DMS153 (cell line): ENCODE measurements at places on chromosomes 11 and 22.

DNA sequence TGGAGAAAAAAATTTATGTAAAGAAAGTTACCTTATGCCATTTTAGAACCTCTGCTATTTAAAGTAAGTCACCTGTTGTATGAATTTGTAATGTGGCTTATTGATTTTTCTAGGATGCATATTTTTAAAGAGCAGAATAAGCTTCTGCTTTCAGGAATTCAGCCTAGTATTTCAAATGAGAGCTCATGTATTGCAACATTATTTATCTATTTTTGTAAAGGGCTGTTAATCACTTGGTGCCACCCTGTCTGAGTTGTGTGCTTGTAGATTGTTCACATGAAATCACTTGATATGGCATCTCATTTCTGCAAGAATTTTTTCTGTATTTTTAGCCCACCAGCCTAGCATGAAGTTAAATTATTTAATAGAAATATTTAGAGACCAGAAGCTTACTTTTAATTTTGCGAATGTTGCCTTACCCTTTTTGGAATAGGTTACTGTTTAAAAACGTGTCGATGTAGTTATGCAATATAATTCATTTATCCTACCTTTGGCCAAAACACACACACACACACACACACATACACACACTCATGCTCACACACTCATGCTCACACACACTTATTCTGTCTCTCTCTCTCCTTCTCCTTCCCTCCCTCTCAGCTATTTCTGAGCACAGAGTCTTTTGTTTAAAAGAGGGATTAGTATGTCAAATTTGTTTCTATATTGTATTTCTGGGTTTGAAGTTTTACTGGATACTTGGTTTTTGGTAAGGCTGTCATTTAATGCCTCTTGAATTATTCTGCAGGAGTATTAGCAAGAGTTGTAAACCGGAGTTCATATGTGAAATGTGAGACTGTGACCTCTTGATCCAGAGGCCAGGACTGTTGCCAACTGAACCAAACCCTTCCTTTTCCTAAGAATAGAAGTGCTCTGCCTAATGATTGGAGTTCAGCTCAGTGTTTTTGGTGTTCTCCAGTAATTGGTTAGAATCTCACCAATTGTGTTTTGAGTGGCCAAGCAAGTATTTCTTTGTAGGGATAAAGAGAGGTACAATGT is 34.4 kb downstream of the YAP1 start:
- no peak for DNase-seq

GRCh38 chr11:130647371-130647770 is 198.9 kb downstream of the ADAMTS15 start:
- no peak for DNase-seq

DNA sequence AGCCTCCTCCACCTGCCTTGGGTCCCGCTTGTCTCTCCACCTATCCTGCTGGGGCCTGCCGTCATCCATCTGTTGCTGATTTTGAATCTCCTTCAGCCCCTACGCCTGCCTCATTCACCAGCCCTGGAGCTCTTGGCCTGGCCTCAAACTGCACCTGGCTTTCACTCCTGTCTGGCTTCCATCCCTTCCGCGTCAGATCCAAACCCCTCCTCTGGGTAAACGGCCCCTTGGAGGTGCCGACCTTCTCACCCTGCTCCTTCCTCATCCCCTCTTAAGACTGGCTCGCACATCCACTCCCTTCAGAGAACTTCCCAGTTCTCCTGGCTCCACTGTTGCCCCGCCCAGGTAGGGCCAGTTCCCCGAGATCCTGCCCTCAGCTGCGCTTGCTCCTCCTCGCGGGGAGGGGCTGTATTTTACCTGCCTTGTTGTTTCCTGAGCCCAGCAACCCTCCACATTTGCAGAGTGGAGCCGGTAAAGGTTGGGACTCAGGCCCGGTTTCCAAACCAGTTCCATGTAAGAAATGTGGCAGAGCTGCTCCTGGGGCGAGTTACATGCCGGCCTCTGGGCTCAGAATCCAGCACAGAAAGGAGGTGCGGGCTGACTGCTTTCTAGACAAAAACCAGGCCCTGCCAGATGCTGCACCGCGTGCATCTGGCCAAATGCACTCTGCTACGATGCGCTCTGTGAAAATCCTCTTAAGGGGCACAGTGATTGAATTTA is 13.9 kb upstream of the SHANK2 start:
- DNase-seq, result no peak

- no peak for DNase-seq
These were observed 33.1 kb downstream of the SLCO2B1 start for GRCh38 chr11:75184051-75184450.

DNA sequence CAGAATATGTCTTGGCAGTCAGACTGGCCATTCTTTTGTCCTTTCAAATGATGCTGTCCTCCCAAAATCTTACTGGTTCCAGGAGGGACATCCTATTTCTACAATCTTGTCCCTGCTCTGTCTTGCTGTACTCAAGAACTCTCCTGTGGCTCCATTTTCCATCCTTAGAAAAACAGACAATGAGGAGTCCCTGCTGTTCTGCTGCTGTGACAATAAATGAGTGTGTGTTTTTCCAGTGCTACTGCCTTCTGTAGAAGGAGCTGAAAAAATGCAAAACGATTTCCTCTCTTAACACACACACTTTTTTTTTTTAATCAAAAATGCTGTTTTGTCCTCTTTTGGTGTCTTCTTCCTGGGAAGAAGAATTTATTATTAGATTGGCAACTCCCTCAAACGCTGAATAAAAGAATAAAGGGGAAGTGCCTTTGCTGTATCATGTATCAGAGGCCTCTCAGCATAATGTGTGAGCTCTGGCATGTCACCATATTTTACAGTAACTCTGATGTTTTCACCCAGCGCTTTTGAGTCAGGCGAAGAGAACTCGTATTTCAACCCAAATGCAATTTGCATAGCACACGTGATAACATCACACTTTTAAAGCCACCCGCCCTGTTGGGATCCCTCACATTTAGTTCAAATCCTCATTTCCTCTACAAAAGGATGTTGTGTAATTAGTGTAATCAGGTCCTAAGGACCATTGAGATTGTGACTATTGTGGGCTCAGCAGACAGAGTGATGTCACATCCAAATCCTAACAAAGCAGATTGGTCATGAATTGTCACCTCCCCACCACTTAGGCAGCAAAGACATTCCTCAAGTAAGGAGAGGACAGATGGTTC is 496.0 kb upstream of the LARGE1 start:
- DNase-seq, result peak; percentile 28

DNA sequence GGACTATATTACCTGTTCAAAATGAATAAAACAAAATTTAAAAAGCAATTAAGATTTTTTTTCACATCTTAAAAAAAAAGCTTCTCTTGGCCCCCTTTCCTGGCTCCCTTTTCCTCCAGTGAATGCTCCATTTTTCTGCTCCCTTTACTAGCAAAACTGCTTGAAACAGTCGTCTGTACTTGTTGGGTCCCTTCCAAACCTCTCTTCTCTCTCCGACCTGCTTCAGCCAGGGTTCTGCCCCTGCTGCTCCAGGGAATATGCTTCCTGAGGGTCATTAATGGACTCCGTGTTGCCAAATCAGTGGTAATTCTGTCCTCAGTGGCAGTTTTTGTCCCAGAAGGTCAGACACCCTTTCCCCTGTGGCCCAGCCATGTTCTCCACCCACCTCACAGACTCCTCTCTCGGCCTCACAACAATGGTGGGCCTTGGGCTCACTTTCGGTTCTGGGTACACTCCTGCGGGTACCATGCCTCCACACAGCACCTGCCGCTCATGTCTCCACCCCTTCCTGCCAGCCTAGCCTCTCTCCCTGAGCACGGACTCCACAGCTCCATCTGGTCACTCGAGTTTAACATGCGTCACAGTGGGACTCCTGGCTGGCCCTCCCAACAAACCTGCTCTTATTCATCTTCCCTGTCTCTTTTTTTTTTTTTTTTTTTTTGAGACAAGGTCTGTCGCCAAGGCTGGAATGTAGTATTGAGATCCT is 7.8 kb upstream of the POLR3H start:
- no peak for DNase-seq

DNA sequence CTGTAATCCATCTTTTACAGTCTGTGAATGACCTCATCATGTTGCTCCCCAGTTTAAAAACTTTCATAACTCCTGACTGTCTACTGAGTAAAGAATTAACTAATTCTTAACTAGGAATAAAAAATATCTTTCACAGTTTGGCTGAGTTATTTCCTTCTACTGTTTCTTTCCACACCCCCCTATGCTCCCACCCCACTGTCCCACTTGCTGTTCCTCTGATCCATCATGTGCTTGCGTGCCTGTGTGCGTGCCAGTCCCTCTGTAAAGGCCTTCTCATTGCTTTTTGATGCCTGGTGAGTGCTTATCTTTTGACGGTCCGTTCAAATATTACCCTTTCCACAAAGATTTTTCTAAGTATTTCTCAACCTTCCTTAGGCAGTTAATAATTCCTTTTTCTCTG is 55.6 kb downstream of the ATG16L2 start:
- DNase-seq, result no peak

- DNase-seq, result no peak
These were observed 29.9 kb downstream of the MPPED1 start for GRCh38 chr22:43441751-43442150.

- no peak for DNase-seq
These were observed 7.9 kb upstream of the CTSC start for GRCh38 chr11:88345408-88345807.

DNA sequence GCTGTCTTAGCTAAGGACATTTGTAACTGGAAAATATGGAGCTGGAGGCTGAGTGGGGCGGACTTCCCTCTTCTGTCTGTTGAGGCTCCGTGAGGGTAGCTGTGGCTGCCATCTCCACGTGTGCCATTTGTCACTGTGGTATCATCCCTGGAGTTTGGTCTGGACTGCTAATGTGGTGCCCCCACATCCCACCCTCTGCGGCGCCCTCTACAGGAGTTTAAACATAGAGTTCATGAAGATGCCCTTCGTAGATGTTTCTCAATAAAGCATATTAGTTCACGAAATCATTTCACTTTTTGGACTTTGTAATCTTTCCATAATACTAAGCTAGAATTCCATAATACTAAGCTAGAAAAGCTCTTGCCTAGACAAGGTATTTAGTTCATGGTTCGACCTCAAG is 52.4 kb downstream of the TECTA start:
- no peak for DNase-seq

DNA sequence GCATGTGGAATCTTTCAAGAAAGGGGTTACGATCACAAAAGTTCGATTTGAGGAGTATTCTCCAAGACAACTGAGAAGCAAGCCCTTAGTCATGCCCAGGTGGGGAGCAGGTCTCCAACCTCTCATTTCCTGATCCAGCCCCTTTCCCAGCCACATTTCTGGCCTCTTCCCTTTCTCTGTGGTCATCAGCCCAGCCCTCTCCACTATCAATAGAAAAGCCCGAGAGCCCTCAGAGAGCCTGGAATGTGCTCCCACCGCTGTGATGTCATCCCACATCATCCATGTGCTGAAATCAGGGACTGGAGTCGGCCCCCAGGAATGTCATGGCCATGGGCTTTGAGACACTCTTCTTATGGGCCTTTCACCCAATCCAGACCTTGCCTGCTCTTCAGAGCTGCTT is 62.6 kb downstream of the KCNJ1 start:
- no peak for DNase-seq

DNA sequence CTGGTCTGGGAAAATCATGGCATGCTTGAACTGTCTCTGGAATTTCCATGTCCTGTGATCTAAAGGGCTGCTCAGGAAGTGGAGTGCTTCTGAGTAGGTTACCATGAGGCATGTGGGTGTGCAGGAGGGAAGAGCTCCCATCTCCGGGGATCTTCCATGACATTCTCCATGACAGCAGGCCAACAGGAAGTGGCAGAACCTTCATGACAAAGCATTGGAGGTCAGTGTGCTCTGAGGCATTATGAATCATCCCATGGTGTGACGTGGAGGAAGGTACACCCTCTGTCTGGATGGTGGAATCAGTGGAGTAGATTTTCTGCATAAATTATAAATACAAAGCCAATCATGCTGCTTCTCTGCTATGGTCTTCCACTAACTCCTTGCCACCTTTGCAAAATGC is 139.6 kb upstream of the E2F8 start:
- peak; percentile 25 for DNase-seq

- no peak for DNase-seq
These were observed 285.9 kb downstream of the BRD1 start for GRCh38 chr22:49541693-49542230.

DNA sequence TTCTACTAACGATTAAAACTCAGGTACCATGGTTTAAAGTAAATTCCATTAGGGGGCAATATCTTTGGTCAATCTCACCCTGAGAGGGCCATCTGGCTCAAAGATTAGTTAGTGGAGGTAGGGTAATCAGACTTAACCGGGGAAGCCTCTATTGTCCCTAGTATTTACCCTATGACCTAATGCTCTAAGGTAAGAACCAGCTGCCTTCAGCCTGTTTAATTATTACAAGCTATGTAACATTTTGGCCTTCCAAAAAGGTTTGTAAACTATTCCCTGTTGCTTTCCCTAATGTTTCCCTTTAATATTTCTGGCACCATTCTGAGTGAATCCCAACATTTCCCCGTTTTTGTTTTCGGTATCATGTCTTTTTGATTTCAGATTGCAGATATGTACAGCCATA is 15.1 kb upstream of the GLYATL1 start:
- peak; percentile 49 for DNase-seq

- DNase-seq, result no peak
These were observed 753 bp downstream of the STX3 start for GRCh38 chr11:59755701-59756557.

DNA sequence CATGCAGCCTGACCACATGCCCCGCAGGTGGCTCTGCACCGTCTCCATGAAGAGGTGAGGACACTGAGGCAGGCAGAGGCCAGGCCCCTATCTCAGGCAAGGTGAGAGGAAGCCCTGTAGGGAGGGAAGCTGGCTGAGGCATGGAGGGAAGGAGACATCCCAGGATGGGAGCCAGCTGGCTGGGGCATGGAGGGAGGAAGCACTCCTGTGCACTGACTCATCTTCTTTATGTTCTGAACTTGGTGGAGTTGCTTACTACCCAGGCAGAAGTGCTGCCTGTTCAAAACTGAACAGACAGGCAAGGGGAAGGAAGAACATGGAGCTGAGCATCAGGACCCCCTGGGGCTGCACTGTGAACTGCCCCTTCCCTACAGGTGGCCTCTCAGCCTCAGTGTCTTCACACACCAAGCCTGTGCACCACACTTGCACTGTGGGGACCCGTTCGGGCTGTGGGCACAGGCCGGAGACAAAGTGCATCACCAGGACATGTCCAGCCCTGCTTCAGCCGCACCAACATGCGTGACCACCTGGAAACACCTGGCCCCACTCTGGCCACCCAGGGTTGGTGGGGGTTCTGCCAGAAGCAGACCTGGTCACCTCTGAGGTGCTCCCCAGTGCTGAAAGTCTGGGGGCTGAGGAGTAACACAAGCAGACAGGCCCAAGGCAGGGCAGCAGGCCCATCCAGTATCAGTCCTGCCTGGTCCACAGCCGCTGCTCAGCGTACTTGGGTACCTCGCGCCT is 55.5 kb downstream of the DGCR2 start:
- DNase-seq, result no peak

- DNase-seq, result no peak
These were observed 20.6 kb upstream of the TLCD5 start for GRCh38 chr11:120304526-120304925.

- DNase-seq, result no peak
These were observed 65.5 kb downstream of the C11orf91 start for GRCh38 chr11:33635161-33635560.

DNA sequence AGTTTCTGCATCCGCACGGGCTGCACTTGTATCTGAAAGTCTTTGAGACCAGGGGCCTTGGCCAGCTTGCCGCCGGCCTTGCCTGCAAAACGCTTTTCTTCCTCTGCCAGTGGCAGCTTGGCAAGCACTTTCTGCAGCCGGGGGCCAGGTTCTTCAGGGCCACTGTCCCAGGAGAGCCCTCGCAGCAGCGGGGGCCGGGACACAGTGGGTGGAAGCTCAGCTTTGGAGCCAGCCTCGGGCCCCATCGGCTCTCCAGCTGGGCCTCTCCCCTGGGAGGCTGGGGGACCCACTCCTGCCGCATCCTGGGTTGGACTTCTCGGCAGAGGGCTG is 57.5 kb upstream of the LYVE1 start:
- DNase-seq, result no peak

GRCh38 chr11:35658020-35658948 is 4.3 kb upstream of the TRIM44 start:
- DNase-seq, result peak; percentile 24
